ENCODE measurements at places on chromosomes 3 and 15.

GRCh38 chr3:141052201-141053069 is 1.3 kb downstream of the SPSB4 start:
- no peak for DNase-seq

DNA sequence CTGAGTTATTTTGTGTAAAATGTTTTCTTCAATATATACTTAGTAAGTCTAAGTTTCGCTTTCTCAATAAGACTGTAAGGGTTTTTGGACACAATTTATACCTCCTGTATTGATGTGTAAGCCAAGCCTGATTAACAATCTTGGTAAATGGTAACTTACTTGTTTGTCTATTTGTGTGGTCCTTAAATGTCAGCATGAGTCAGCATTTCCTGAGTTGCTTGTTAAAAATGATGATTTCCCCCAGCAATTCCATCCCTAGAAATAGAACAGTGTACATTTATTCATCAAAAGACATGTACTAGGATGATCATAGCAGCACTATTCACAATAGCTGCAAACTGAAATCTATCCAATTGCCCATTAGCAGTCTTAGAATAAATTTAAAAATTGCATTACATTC is 53.4 kb upstream of the LRIG1 start:
- DNase-seq, result no peak

DNA sequence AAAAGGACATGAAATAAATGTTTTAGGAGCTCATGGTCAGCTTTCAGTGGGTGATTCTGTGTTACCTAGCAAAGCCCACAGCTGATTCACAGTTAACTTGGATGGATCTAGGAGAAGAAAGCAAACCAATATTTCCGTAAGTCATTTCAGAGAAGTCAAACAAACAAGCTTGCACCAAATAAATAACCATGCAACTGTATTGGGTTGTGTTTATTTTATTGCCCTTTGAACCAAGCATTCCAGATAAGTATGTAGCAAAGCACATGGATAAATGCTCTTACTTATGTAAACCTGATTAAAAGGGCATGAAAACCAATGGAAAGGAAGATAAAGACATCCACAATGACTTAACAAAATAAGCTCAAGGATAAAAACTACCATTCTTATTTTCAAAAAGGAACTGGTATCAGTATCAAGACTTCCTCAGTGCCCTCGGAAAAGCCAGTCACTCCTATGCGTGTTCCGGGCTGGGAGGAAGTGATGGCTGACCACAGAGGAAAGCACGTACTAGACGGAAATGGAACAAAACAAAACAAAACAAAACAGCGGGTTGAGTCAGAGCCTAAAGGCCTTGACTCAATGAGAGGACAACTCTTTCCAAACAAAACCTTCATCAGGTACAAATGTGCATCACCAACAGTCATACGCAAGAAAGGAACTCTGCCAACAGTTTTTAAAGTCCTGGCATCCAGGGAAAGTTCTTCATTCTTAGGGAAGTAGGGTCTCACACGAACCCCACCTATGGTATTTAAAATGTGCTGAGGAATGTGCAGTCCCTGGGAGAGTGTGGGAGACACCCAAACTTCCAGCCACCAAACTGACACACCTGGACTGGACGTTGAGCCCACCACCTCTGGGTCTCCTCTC is 103.3 kb downstream of the SNRK start:
- DNase-seq, result peak; percentile 54

DNA sequence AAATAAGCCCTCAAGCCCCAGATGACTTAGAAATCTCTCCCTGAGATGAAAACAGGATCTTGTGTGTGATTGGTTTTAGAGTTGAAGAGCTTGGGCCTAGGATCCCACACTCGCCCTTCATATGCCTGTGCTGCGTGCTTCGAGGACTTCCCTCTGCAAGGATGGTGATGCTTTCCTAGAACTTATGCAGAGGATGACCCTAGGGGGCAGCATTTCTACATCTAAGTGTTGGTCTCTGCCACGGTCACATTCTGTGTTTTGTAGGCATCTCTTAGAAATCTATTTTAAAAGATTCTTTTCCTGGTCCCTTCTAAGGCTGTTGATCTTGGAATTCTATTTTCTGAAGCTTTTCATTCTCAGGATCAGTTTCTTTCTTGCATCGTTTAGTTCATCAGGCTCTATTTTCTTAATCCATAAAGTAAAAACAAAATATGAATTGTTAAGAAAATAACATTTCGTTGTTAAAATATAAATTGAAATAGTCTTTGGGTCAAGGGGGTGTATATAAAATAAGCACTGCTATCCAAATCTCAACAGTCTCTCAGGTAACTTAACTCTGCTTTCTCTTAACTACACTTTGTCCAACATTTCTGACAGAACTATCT is 45.7 kb downstream of the WDR76 start:
- peak; percentile 38 for DNase-seq

DNA sequence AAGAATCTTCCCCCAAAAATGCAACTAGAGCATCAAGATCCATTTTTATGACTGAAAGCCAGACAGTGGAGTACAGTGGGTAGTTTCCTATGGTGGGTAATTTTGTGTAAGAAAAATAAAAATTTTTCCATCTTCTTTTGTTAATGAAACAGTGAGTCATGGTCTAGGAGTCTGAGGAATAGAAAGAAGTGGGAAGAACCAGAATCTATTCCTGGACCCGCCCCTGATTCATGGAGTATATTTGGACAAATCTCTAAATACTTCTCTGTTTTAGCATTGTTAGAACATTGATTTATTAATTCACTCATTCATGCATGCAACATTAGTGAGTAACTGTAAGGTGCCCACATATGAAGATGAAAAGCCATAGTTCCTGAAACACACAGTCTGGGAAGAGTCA is 304.5 kb upstream of the GPR149 start:
- no peak for DNase-seq

- DNase-seq, result no peak
These were observed 21.2 kb upstream of the GRIP2 start for GRCh38 chr3:14561051-14561960.

DNA sequence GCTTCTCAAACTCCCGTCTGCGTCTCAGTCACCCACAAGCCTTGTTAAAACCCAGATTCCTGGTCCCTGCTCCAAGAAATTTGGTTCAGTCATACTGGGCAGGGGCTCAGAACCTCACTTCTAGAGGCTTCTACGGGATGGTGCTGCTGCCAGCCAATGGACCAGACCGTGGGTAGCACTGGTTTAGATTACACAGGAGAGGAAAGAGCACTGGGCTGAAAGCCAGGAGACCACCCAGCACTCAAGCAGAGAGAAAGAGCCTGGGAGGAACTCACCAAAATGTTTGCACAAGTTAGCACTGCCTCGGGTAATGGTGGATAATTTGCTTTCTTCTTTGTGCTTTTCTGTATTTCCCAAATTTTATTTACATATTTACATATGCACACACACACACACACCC is 46.9 kb upstream of the MUC13 start:
- DNase-seq, result no peak

GRCh38 chr3:44958386-44958785 is 17.6 kb downstream of the ZDHHC3 start:
- DNase-seq, result no peak

GRCh38 chr3:99866261-99866761 is 48.6 kb downstream of the CMSS1 start:
- no peak for DNase-seq

DNA sequence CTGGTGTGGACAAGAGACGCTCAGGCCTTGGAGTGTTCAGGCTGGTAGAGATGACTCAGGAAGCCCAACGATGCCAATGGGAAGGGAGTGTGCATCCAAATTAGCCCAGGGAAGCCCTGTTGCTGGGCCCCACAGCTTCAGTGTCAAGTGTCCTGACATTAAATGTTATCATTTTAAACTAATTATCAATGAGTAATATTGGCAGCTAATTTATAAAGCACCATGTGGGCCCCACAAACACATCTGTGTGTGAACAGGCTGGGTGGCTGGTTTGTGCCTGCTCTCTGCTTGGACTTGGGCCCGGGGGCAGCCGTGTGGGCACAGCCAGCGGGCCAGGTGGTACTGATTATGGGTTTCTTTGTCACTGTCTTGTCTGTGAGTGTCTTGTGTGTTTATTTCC is 15.0 kb downstream of the FBLN2 start:
- no peak for DNase-seq

GRCh38 chr15:57751177-57751800 is 44.8 kb downstream of the POLR2M start:
- no peak for DNase-seq

DNA sequence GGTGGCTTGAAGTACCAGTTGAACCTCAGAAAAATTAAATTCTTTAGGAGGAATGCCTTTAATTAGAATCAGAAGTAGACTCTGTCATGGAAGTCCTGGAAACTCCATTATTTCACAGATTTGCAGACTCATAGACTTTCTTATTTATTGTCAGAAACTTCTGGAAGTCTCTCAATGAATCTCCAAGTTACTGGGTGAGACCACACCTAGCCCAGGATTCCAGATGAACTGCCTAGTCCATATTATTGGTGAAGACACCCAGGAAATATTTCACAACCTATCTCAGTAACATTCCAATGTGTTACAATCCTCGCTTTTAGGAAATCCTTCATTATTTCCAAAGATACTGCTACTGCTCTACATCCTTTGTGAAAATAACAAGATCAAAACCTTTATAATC is 6.5 kb upstream of the THBS1 start:
- DNase-seq, result no peak
